ENCODE measurements at places on chromosomes 4 and X.
A peak's percentile ranks its signal among the peaks of the same experiment; 100 is the strongest.

GRCh38 chr4:38099908-38100407 is 139.8 kb downstream of the PTTG2 start:
- DNase-seq, result no peak

- no peak for DNase-seq
Measured at GRCh38 chr4:174983128-174983750, 65.1 kb downstream of the ADAM29 start.

DNA sequence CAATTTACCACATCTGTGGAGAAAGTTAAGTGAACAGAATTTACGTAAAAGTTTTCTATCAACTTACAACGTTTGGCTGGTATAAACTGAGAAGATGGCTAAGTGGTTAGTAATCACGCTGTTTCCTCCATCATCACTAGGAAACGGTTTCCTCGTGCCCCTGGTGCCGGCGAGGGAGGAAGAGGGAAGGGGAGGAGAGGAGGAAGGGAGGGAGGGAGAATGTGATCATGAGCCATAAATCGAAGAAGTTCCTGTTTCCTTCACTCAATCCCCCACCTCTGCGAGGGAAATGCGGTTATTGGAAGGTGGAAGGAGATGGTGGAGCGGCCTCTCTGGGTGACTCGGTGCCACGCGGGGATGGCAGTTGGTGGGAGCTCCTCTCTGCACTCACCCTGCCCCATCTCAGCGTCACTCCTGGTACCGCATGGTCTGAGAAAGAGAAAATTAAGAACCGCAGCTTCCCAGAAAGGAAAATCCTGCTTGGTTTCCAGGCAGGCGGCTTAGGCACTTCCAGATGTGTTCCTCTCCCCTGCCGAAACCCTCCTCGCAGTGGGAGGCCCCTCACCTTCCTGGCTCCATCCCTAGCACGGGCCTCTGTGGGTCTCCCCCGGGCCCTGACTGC is 216.8 kb downstream of the AFAP1 start:
- peak; percentile 53 for DNase-seq

GRCh38 chrX:46198858-46199257 is 346.4 kb downstream of the ZNF674 start:
- no peak for DNase-seq

DNA sequence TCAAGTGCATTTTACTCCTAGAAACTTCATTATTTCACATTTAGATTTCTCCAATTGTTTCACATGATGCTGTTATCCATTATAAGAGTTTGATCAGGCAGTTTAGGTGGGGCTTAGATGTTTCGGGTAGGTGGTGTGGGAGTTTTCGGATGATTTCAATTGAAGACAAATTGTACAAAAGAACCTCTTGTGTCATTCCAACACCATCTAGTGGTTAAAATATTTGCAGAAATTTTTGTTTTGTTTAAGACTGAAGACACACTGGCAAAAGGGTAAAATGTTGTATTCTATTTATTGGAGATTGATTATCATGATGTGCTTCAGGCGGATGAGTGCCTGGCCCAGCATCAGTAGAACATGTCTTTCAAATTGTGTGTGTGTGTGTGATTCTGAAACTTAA is 212.7 kb downstream of the SH3BGRL start:
- no peak for DNase-seq

DNA sequence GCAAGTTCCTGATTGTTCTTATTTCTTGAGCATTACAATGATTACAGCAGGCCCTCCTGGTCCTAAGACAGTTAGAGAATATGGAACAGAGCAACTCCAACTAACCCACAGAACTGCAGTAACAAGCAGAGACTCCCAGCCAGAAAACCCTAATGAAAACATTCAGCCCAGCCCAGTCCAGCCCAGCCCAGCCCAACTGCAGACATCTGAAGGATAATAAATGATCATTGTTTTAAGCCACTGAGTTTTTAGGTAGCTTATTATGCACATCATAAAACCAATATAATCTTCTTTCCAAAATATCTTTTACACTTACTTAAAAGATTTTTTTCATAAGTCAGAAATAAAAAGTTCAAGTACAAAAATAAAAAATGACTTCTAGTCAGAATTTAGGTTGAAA is 51.3 kb downstream of the SPOCK3 start:
- DNase-seq, result no peak

GRCh38 chr4:74044677-74045076 is 6.2 kb upstream of the CXCL3 start:
- no peak for DNase-seq

DNA sequence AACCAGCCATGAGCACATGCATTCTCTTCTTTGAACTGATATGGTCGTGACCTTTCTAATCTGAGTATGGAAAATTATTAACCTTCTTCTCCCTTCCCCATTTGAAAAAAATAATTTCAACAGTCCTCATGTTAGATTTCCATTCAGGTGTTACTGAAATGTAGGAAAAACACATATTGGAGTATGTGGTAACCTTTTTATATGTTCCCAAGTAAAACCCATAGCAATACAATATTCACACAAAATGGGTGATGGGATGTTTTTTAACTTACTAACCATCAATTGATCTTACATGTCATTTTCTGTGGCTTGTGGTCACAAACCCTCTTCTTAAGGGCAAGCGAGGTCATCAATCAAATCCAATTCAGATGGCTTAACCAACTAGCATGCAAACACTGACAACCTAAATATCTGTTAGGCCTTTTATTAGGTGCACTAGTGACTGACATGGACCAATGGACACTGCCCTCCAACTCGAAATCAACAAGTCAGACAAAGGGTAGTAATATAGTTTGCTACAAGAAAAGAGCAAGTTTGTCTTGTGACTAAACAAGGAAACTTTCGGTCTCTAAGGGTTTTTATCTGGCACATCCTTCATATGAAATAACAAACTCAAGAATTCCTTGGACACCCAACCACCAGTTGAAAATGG is 74.3 kb downstream of the CAMK2D start:
- DNase-seq, result no peak

GRCh38 chrX:108453841-108454240 is 14.2 kb downstream of the COL4A5 start:
- DNase-seq, result no peak

DNA sequence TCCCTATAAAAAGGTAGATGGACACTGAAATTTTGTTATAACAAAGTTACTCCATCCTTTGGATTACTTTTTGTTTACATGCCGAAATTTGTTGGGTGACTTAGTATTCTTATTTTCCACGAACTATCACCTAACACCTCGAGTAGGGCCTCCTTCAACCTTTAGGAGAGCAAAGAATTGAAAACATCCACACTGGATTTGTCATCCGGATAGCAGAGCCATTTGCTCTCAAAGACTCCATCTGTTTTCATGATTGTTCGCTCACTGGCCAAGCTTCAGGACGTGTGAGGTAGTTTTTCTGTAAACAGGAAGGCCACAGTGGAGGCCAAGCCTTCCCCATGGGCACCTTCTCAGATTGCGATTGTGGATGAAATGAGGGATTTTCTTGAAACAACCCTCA is at the start of gene ADAD1:
TSS of gene ADAD1 (plus strand) at position 301 of the 400 bp plus-strand sequence. CDS start 1,059 bp downstream, outside the sequence.
- no peak for DNase-seq

- no peak for DNase-seq
Measured at GRCh38 chr4:16213121-16213520, 13.2 kb downstream of the TAPT1 start.

GRCh38 chr4:32689518-32689917 is 1969.3 kb downstream of the PCDH7 start:
- DNase-seq, result no peak

DNA sequence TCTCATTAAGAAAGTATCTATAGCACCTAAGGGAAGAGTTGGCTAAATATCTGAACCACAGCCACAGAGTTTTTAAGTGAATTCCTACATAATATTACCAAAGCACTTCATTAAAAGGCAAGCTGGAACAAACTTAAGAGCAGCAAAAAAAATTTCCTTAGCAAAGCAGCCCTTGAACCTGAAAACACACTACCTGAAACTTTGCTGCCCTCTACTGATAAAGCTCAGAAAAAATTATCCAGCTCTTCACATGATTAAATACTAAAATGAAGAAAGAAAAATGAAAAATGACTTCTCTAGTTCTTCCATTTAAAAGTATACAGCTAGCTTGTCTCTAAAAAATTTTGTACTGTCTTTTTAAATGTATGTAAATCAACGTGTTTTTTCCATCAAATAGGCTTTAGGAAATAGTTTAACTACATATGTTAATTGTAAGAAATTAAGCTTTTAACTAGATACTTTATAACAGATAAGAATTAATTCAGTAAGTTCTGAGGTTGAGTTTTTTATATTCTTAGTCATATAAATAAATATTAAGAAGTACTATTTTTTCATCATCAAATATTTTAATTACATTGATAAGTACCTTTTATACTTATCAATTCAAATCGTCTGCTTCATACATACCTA is 156.1 kb downstream of the STPG2 start:
- DNase-seq, result no peak

DNA sequence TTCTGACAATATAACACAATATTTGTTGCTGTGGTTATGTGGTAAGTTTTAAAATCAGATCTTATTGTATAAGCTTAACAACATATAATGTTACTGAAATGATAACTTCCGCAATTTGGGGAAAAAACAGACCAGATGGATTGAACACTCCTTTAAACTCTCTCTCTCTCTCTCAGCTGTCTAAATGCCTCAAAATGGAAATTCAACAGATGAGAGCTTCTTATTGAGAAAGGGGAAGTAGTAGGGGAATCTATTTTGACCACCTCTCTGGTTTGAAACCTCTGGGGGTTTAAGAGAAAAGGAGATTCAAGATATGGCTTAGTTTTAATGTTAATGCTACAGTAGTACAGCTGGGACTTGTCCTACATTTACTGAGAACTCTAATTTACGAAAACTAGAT is 40.3 kb downstream of the DMD start:
- no peak for DNase-seq
